ENCODE measurements at places on chromosomes 16 and 17. TPM values are rescaled to one million over a fixed set of nuclear protein-coding genes. Genes with fewer than 3 reads are reported as not detected.
A peak's percentile ranks its signal among the peaks of the same experiment; 100 is the strongest.

DNA sequence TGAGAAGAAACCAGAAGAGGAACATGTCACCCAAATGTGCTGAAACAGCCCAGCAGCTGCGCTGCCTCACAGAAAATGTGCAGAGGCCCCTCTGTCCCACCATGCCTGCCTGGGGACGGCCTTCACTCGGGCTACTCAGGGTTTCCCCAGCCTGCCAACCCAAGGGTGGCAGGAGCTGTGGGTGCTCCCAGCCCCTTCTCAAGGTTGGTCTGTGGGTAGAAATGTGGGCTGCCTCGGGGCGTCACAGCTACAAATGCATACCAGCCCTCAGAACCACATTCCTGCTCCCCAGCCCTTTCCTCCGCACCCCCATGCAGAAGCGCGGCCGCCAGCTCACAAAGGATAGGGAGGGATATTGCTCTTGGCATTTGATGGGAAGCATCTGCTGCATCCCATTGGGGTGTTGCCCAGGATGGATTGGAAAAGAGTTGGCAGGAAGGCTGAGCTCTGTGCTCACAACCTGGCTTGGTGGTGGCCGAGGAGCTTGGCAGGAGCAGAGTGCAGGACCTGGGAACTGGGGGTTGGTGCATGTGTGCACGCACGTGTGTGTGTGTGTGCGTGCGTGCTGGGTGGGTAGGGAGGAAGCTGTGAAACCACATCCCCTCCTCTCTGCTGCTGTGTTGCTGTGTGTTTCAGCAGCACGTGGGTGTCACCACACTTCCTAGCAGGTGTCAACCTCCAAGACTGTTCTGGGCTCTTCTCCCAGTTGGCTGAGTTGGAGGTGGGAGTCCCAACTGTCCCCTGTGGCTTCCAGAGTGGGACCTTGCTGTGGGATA lies 304.4 kb downstream of the SEC14L1 start:
- peaks cover 5% of the 10 kb centered on the region for H3K36me3 ChIP-seq
- no peak overlapping the region for H3K4me3 ChIP-seq
- peak overlapping the region; percentile 60 for H3K27ac ChIP-seq
- H3K4me1 ChIP-seq, result peaks cover 57% of the 10 kb centered on the region
- no peaks in the 10 kb centered on the region for H3K27me3 ChIP-seq
- peak; percentile 66 for DNase-seq

EPX gene
- not detected for polyA plus RNA-seq

DNA sequence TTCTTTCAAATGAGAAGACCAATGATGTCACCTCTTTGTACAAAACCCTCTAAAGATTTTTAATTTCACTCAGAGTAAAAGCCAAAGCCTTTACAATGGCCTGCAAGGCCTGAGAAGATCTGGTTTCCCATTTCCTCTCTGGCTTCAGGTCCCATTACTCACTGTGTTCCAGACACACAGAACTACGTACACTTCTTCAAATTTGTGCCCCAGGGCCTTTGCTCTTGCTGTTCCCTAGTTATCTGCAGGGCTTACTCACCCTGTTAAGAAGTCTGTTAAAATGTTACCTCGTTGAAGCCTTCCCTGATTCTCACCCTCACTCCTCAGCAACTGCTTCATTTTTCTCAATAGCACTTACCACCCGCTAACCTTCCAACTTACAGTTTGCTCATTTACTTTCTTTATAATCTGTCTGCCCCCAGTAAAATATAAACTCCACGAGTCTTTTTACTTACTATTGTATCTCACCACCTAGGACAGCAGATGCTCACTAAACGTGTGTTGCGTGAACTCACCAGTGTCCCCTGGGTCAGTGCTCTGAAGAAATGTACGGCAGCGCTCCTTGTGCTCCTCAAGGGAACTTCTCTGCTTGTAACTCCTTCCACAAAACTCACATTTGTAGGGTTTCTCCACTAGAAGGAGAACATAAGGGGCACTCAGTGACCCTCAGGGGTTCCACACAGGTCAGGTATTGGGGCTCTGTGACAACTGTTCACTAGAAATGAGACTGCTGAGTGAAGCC lies 50.2 kb downstream of the GRB7 start:
- H3K4me3 ChIP-seq, result no peak overlapping the region
- H3K27me3 ChIP-seq, result peaks cover 36% of the 10 kb centered on the region
- no peak overlapping the region for H3K27ac ChIP-seq
- no peaks in the 10 kb centered on the region for H3K36me3 ChIP-seq
- DNase-seq, result no peak

GRCh38 chr16:57462978-57463362 lies 491 bp downstream of the POLR2C start:
- H3K27ac ChIP-seq, result peak overlapping the region; percentile 64
- peaks cover 4% of the 10 kb centered on the region for H3K4me1 ChIP-seq
- H3K27me3 ChIP-seq, result no peaks in the 10 kb centered on the region
- peak overlapping the region; percentile 81 for H3K4me3 ChIP-seq
- no peak for DNase-seq
- peaks cover 39% of the 10 kb centered on the region for H3K36me3 ChIP-seq

LRRC46 gene
- 0.80 TPM for polyA plus RNA-seq

DNA sequence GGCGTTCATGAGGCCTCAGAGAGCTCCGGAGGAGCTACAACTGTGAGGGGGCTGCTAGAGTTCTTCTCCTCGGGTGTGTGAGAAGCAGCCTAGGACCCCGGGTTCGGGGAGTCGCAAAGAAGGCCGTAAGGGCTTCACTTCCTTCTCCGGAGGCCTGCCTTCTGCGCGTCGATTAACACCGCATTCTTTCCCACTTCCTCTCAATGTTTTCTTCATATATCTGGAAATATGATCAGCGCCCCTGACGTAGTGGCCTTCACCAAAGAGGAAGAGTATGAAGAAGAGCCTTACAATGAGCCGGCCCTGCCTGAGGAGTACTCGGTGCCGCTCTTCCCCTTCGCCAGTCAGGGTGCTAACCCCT lies 449 bp downstream of the SMCR8 start:
- peak; percentile 7 for DNase-seq
- peak overlapping the region; percentile 88 for H3K4me3 ChIP-seq
- H3K36me3 ChIP-seq, result peaks cover 28% of the 10 kb centered on the region
- H3K4me1 ChIP-seq, result peaks cover 10% of the 10 kb centered on the region
- peak overlapping the region; percentile 83 for H3K27ac ChIP-seq

DNA sequence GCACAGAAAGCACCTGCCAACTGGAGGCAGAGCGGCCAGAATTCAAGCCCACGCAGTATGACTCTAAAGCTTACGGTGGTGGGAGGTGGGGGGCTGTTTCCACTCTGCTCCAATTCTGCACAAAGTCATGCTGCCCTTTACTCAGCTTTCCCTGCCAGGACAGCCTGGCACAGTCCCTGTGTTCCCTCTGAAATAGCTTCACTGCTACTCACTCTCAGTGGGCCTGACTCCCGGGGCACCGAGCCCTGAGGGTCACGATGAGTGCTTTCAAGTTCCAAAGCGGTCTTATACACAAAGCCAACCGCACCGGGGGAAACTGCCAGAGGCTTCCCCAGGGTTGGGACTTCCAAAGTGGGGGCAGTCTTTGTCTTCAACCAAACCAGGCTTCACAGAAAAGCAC lies 306.1 kb upstream of the XYLT1 start:
- H3K27me3 ChIP-seq, result no peaks in the 10 kb centered on the region
- DNase-seq, result no peak
- no peak overlapping the region for H3K27ac ChIP-seq
- H3K4me3 ChIP-seq, result no peak overlapping the region
- no peaks in the 10 kb centered on the region for H3K4me1 ChIP-seq
